Right cardiac atrium (tissue), 5 donors: ENCODE measurements at places on chromosomes 4 and X. TPM values are rescaled to one million over a fixed set of nuclear protein-coding genes. Genes with fewer than 3 reads are reported as not detected.

GRCh38 chrX:39750848-39751247 is 346.9 kb downstream of the BCOR start:
- no peak for DNase-seq

DNA sequence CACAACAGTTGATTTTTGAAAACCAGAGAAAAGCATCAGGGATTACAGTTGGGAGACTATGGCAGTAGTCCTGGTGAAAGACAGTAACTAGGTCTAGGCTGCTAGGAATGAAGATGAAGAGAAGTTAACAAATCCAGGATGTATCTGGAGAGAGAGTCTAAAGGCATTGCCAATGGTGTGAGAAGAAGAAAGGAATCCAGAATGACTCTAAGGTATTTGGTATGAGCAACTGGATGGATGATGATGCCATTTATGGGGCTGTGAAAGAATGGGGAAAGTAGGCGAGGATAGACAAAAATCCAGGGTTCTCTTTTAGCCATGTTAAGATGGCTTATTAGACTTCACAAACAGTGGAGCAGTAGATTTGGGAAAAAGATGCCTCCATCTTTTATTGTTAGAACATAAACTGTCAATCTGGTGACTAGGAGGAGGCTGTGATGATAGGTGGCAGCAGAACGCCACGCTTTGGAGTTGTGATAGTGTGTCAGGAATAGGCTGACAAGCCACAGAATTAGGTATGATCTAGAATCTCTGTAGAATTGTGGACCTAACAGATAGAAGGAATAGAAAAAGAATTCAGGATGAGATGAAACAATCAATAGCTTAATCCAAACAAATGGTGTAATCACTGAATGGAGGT is 27.3 kb upstream of the JADE1 start:
- no peak for DNase-seq

Gene BANK1
- total RNA-seq: 0.20 TPM

Gene CLIC2
- total RNA-seq: 17.4 TPM

DNA sequence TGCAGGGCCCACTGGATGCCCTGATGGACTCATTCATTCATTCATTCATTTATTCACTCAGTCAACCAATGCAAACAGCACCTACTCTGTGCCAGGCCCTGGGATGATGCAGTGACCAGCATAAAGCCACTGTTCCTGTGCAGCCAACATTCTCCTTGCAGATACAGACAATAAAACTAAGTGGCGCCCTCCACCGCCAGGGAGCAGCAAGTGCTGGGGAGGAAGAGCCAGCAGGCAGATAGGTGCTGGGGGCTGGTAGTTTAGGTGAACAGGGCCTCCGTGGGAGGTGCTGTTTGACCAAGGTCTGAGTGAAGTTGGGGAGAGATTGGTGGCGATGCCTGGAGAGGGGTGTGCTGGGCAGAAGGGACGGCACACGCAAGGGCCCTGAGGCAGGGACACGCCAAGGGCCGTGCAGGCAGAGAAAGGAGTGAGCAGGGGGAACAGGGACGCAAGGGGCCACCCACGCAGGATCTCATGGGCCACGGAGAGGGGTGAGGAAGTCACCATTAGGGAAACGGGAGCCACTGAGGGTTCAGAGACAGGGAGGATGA is 65.5 kb downstream of the WFS1 start:
- no peak for DNase-seq

DNA sequence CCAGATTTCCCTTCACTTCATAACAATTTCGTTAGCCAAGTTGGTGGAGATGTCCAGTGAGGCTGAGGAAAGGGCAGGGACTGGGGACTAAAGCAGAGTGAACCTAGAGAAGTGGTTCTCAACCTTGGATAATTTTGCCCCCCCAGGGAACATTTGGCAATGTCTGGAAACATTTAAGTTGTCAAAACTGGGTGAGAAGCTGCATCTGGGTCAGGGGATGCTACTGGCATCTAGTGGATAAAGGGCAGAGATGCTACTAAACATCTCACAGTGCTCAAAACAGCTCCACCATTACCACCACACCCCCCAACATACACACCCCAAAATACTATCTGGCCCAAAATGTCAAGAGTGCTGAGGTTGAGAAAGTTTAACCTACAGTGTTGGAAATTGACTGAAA is 32.0 kb upstream of the FGF16 start:
- no peak for DNase-seq

Gene RPS6KA6
- total RNA-seq: 2.6 TPM

Gene USP27X
- 2.1 TPM for total RNA-seq
